Occipital lobe (tissue), 3 donors: ENCODE measurements at places on chromosomes 16 and 17.
A peak's percentile ranks its signal among the peaks of the same experiment; 100 is the strongest.

- DNase-seq = no peak
Measured at GRCh38 chr17:74147056-74147835, 56.2 kb upstream of the RPL38 start.

DNA sequence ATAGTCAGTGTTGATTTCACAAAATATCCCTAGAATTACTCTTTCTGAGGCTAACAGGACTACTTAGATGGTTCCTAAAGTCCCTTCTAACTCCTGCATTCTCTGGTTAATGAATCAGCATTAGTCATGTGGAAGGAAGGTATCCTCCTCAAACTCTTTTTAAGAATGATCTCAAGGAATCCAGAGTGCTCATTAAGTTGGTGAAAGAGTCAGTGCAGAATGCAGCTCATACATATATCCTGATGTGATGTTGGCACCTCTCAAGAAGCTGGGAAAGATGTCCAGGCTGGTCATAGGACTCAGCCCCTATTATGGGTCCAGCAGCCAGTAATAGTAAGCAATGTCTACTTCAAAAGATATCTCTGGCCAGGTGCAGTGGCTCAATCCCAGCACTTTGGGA lies 65.5 kb downstream of the PIGL start:
- no peak for DNase-seq

- no peak for DNase-seq
Measured at GRCh38 chr17:4304417-4305027, 40.7 kb upstream of the ANKFY1 start.

GRCh38 chr17:77549726-77550366 lies 408.7 kb upstream of the TNRC6C start:
- no peak for DNase-seq

- DNase-seq = no peak
Measured at GRCh38 chr16:3716831-3717234, 491 bp downstream of the TRAP1 start.

GRCh38 chr17:81424151-81425017 lies 29.1 kb downstream of the BAHCC1 start:
- DNase-seq = no peak

DNA sequence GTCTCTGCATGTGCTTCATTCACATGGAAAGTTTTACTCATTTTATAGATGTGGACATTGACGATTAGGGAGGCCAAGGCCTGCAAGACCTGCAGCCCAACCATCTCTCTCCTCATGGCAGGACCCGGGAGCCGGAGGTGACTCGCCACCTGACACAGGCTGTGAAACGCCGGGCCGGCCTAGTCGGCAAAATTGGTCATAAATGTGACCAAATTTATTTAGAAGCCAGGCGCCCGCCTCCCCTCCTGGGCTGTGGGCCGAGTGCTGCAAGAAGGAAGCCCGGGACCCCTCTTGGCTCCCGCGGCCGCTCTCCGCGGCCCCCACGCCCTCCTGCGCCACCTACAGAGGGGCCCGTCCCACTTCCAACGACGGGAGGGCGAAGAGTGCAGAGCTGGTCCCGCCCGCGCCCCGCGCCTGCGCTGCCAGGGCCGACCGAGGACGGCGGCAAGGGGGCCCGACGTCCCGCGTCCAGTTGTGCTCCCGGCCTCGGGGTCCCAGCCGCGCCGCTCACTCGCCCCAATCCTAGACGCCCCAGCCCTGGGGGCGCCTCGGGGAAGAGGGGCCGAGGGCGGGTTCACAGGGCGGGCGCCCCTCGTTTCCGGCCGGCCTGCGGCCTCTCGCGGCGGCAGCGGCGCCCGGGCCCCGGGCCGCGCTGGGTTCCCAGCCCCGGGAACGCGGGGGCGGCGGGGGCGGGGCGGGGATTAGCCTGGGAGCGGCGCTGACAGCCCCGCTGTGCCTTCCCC lies 47.5 kb downstream of the WNT3 start:
- no peak for DNase-seq

- no peak for DNase-seq
Measured at GRCh38 chr17:31200287-31200686, 96.8 kb downstream of the OMG start.

GRCh38 chr16:69123910-69124309 lies 8.5 kb downstream of the CHTF8 start:
- DNase-seq = peak; percentile 15

DNA sequence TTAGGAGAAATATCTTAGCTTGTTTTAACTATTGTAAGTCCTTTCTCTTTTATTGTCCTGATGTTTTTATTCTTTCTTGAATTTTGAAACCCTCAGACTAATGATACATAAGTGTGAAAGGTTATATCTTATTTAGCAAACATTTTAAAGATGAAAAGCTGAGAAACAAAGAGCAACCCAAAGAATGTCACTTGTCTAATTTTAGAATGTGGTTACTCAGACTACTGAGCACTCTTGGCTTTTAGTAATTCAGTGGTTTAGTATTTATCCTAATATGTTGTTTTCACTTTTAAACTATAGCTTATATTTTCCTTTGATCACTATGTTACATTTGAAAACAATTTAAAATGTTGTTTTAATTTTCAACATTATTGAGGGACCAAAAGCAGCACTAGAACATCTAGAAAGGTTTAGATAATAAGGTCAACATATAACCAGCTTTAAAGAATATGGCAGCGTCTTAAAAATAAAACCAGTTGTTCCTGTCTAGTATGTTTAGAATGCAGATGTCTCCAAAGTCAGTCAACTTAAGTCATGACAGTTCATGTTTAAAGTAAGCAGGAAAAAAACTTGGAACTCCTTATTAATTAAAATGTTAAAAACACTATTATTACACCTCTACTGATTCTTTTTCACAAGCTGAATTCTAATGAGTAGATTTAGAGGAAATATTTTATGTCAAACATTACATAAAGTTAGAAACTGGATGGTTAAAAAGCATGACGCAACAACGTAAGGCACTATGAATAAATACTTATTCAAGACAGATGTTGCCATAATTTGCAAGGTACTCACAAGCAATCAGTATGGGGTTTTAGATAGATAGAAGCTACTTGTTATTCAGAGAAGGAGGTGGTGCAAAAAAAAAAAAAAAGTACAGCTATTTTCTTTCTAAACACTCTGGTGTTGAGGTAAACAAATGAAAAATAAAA lies 2.4 kb downstream of the MBTD1 start:
- DNase-seq = no peak
